ENCODE measurements at places on chromosomes 6 and 20. TPM values are rescaled to one million over a fixed set of nuclear protein-coding genes. Genes with fewer than 3 reads are reported as not detected.

GRCh38 chr20:33348136-33348937, 53.0 kb downstream of the CDK5RAP1 start:
- no peaks in the 10 kb centered on the region for H3K36me3 ChIP-seq
- H3K4me1 ChIP-seq: no peaks in the 10 kb centered on the region
- H3K27ac ChIP-seq: no peak overlapping the region
- no peak overlapping the region for H3K4me3 ChIP-seq

- peaks cover 26% of the 10 kb centered on the region for H3K4me1 ChIP-seq
- H3K27ac ChIP-seq: peak overlapping the region; percentile 93
- H3K36me3 ChIP-seq: peaks cover 5% of the 10 kb centered on the region
- DNase-seq: peak; percentile 91
Observed at GRCh38 chr20:32484958-32485769, 100.0 kb downstream of the NOL4L start.

- H3K27ac ChIP-seq: no peak overlapping the region
- no peak for DNase-seq
- no peaks in the 10 kb centered on the region for H3K4me1 ChIP-seq
- no peaks in the 10 kb centered on the region for H3K36me3 ChIP-seq
- no peak overlapping the region for H3K4me3 ChIP-seq
Observed at GRCh38 chr6:54861905-54862616, 15.5 kb downstream of the FAM83B start.

- DNase-seq: no peak
- H3K27ac ChIP-seq: no peak overlapping the region
- peaks cover 2% of the 10 kb centered on the region for H3K36me3 ChIP-seq
- no peak overlapping the region for H3K4me3 ChIP-seq
Observed at GRCh38 chr6:135280375-135281136, 99.4 kb downstream of the MYB start.

DNA sequence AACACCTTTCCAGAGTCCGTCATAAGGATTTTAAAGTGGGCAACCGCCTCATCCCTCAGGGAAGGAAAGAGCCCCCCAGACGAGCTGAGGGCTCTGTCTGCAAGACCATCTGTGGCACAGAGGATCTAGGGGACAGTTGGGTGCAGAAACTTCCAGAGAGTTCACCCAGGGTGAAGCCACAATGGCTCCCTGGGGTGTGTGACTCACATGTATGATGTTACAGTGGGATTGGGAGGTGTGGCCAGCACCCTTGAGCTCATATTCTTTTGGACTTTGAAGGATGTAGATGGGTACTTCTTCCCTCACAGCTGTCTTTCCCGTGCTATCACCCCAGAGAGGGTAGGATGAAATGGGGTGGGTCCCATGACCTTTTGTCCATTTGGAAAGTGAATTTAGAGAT, 95.5 kb downstream of the NCR2 start:
- H3K36me3 ChIP-seq: no peaks in the 10 kb centered on the region
- DNase-seq: no peak
- H3K27ac ChIP-seq: no peak overlapping the region

The SLC17A2 gene
- total RNA-seq: not detected

The PPIL6 gene
- total RNA-seq: 0.46 TPM
